HCT116 (cell line): ENCODE measurements at places on chromosomes 11 and 22. TPM values are rescaled to one million over a fixed set of nuclear protein-coding genes. Genes with fewer than 3 reads are reported as not detected.
A peak's percentile ranks its signal among the peaks of the same experiment; 100 is the strongest.

GRCh38 chr22:33880986-33881385 is 39.3 kb downstream of the LARGE1 start:
- no peaks in the 10 kb centered on the region for H3K27me3 ChIP-seq
- no peak overlapping the region for H3K4me3 ChIP-seq
- H3K36me3 ChIP-seq, result no peaks in the 10 kb centered on the region
- H3K27ac ChIP-seq, result no peak overlapping the region
- DNase-seq, result no peak
- no peaks in the 10 kb centered on the region for H3K4me1 ChIP-seq

Gene KDM4E
- not detected for total RNA-seq

DNA sequence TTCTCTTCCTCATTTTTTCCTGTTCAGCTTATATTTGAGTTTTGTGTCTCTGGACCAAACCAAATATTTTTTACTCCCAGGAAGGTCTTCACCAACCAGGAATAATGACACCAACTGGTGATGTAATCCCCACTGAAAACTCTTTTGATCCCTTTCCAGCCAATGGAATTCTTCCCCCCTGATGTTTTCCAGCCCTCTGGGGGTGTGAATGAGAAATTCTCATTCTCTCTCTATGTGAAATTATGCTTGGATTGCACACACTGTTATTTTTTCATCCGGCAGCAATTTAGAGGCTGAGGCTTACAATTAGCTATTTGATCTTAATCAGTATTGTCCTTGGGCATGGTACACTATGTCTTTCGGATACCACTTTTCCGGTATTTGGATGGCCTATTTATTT is 39.5 kb upstream of the SLC1A2 start:
- no peak overlapping the region for H3K4me3 ChIP-seq
- no peak for DNase-seq
- no peaks in the 10 kb centered on the region for H3K4me1 ChIP-seq
- H3K36me3 ChIP-seq, result no peaks in the 10 kb centered on the region

DNA sequence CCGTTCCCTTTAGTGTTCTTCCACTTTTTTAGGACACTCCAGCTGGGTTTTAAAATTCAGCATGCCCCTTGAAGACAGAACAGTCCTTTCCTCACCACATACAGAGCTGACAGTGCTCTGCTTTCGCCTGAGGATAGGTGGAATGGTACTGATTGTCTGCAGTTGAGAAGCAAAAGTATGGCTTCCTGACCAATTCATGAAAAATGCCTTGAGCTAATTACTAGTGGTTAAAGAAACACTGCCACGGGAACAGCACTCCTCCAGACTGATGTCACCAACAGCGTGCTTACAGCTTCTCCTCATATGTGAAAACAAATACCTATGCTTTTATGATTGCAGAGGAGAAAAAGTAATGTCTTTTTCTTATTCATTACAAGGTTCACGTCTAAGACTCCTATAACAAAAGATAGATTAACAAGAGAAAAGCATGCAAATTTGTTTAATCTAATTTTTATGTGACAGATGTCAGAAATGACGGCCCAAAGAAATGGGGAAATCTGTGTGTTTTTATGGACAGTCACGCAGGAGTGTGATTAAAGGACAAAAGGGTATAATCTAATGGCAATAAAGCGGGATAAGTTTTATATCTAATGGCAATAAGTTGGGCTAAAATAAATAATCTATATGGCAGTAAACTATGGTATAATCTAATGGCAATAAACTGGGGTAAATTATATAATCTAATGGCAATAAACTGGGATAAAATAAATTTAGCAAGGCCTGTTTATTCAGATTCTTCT is 123.4 kb upstream of the ARHGAP42 start:
- no peaks in the 10 kb centered on the region for H3K27me3 ChIP-seq
- no peak for DNase-seq
- H3K4me3 ChIP-seq, result no peak overlapping the region
- no peak overlapping the region for H3K27ac ChIP-seq
- H3K36me3 ChIP-seq, result no peaks in the 10 kb centered on the region
- peaks cover 3% of the 10 kb centered on the region; the same call in 1 of the 2 replicates for H3K4me1 ChIP-seq

DNA sequence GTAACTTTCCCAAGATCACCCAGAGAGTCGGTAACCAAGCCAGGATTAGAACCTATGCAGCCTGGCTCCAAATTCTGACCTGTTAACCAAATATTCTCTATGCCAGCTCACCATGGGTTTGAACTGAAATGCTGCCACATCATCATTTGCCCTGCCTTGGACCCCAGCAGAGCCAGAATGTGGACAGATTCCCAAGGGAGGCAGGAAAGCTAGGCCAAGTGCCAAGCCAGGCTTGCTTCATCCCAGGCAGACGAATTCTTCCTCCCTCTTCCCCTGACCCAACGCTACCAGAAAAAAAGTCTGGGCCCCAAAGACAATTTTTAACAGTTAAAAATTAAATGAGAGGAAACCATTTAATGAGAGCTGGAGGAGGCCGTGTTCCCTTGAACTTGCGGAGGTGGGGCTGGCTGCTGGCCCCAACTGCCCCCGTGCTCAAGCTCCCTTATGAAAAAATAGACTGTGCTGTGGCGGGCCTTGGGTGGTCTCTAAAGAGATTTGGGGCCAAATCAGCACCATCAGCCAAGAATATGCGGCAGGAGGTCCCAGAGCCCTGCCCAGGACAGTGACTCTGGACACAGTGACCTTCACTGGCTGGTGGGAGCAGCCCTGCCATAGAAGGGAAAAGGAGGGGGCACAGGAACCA is 184.1 kb upstream of the SYT13 start:
- H3K27me3 ChIP-seq, result no peaks in the 10 kb centered on the region
- DNase-seq, result no peak
- no peaks in the 10 kb centered on the region for H3K36me3 ChIP-seq
- no peak overlapping the region for H3K27ac ChIP-seq
- H3K4me3 ChIP-seq, result no peak overlapping the region

Gene ABCG4
- total RNA-seq, result 1.9 TPM

Gene OR8A1
- not detected for total RNA-seq

GRCh38 chr11:117071344-117071787 is 26.9 kb downstream of the SIK3 start:
- no peaks in the 10 kb centered on the region for H3K36me3 ChIP-seq
- H3K4me3 ChIP-seq, result no peak overlapping the region
- peaks cover 9% of the 10 kb centered on the region; the same call in 1 of the 2 replicates for H3K27me3 ChIP-seq
- no peak overlapping the region for H3K27ac ChIP-seq
- DNase-seq, result no peak
- H3K4me1 ChIP-seq, result peaks cover 28% of the 10 kb centered on the region

DNA sequence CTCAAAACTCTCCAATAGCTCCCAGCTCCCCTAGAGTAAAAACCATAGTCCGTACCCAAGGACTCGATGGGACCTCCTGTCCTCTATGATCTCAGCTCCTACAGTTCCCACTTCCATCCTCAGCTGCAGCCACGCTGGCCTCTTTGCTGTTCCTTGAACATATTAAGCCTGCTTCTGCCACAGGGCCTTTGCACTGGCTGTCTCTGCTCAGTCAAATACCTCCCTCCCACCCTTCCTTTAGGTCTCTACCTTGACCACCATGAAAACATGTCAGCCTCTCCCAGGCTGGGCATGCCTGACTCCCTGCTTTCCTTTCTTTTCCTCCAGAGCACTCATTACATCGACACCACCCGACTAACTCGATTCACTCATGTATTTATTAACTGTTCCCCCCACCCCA is 24.5 kb downstream of the TMEM184B start:
- H3K4me1 ChIP-seq, result no peaks in the 10 kb centered on the region
- H3K36me3 ChIP-seq, result peaks cover 3% of the 10 kb centered on the region; the same call in 1 of the 2 replicates
- no peak for DNase-seq
- no peak overlapping the region for H3K4me3 ChIP-seq
- no peak overlapping the region for H3K27ac ChIP-seq
- H3K27me3 ChIP-seq, result no peaks in the 10 kb centered on the region

Gene ALDH3B2
- not detected for total RNA-seq

Gene DEFB131B
- not detected for total RNA-seq

DNA sequence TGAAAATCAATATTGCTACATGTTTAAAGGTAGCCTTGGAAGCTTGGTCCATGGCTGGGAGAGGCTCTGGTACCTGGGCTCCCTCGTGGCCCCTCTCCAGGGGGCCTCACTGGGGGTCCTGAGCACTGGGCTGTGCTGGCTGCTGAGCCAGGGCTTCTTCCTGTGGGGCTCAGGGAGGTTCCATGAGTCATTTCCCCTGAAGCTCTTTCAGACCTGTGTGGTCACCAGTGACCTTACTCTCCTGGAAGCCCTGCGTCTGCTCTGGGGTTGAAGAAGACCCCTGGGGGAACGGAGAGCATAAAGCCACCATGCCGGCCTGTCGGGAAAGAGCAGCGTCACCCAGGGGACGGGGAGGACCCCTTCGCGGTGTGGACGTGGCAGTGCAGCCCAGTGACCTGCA is 389.0 kb downstream of the TBC1D22A start:
- no peaks in the 10 kb centered on the region for H3K36me3 ChIP-seq
- no peaks in the 10 kb centered on the region for H3K4me1 ChIP-seq
- no peaks in the 10 kb centered on the region for H3K27me3 ChIP-seq
- no peak overlapping the region for H3K27ac ChIP-seq

DNA sequence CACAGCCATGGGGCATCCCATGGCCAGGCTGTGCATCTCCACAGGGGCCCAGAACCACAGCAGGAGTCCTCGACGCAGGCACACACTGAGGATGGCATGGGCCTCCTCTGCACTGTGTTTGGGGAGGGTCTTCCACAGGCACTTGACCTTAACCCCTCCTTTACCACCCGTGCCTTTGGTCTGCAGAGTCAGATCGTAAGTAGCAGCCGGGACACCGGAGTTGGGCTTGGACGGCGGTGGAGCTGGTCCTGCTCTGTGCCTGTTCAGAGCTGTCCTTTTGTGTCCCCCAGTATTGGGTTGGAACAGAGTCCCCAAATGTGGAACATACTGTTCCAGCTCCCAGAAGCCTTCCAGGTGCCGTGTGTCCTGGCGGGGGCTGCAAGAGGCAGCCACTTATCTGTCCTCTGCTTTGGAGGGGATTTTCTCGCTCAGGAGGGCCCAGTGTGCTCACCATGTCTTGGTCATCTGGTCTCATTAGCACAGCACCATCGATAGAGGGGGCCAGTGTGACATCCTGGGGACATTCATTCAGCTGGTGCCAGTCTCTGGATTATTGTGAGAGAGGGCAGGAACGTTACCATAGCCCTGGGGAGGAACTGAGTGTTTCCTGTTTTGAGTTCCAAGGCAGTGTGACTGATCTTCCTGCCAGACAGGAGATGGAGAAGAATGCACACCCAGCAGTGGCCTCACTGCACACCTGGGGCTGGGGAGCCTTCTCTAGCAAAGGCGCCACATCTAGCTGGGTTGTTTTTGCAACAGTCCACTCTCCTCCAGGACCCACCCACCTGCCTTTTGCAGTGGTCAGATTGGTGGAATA is 12.4 kb downstream of the CRELD2 start:
- H3K27me3 ChIP-seq, result no peaks in the 10 kb centered on the region
- DNase-seq, result peak; percentile 78
- H3K27ac ChIP-seq, result peak overlapping the region; percentile 45; the same call in 1 of the 2 replicates
- H3K36me3 ChIP-seq, result no peaks in the 10 kb centered on the region
- H3K4me1 ChIP-seq, result peaks cover 22% of the 10 kb centered on the region

GRCh38 chr11:76141901-76142588 is 64.3 kb downstream of the WNT11 start:
- H3K27ac ChIP-seq, result no peak overlapping the region
- H3K27me3 ChIP-seq, result no peaks in the 10 kb centered on the region
- no peaks in the 10 kb centered on the region for H3K4me1 ChIP-seq
- no peak for DNase-seq
- no peak overlapping the region for H3K4me3 ChIP-seq
- no peaks in the 10 kb centered on the region for H3K36me3 ChIP-seq
